ENCODE measurements at places on chromosomes 16 and 17.

DNA sequence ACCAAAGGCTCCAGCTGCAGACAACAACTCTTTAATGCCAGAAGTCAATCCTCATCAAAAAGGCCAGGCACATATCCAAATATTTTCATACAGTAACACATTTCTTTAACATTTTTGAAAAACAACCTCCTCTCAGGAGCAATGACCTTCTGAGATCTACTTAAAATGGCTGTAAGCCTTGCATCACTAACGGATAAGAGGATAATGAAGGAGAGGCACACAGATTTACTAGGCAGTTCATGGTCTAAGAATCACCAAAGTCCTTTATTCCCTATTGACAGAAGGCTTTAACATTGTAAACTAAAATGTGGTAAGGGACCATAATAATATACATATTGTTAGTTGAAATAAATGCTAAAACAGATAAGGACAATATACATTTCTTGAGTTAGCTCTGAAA, 114.7 kb downstream of the USP32 start:
- no peak for DNase-seq

DNA sequence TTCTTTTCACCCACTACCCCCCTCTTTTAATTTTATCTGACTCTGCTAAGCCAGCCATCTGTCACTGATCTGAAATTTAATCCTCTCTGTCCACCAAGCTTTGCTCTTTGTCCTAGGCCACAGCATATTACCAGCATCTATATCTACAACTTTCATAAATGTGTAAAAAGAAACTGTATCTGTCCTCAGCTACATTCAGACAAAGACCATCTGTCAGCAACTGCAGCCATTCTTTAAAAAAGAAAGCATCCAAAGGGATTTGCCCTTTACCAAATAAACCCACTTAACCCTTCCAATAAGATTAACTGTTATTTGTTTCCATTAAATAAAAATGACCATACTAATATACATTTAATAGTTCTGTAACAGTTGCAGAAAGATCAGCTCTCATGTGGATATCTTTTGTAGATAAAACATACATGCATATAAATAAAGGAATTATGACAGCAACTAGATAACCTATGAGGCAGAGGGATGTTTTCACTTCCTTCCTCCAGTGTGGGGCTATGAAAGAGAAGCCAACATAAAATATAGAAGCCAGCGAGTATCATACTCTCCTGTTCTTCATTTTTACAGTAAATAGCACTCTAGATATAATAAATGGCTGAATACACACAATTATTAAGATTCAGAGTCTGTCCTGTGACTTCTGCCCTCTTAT, 602.5 kb upstream of the SALL1 start:
- DNase-seq: no peak

DNA sequence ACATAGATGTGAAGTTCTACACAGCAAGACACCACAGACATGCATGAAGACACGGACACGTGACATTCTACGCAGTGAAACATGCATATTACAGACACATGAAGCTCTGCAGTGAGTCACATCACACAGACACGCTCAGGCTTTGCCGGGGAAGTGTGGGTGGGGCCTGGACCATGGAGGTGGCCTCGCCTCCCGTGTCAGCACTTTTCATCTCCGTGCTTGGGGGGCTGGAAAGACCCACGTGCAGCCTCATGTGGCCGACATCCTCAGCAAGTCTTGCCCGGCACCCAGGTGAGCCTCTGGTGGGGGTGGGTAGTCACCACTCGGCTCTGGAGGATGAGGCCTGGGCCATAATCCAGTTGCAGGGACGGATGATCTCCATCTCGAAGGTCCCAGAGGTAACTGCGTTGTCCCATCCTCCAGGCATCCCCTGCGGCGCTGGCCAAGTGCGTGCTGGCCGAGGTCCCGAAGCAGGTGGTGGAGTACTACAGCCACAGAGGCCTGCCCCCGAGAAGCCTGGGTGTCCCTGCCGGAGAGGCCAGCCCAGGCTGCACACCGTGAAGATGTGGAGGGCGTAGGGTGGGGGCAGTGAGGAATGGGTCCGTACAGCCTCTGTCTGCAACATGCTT, 17.3 kb upstream of the DPEP1 start:
- no peak for DNase-seq

DNA sequence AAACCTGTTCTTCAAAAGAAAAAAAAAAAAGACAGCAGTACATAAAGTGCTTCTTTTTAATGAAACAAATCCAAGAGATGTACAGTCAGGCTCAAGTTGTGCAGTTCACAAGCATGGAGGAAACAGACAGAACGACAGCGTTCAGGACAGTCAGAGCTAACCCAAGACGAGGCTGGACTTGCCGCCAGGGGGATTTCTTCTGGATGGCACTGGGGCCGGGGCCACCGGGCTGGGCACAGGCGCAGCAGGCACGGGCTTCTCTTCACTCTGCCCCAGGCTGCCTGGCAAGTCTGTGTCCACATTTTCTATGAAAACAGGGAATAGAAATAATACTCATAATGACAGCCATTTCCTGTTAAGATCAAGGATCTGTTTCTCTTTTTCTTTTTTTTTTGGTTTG, 4.4 kb upstream of the NT5C start:
- DNase-seq: no peak

GRCh38 chr16:31351942-31352325, 3.0 kb upstream of the ITGAX start:
- DNase-seq: no peak

DNA sequence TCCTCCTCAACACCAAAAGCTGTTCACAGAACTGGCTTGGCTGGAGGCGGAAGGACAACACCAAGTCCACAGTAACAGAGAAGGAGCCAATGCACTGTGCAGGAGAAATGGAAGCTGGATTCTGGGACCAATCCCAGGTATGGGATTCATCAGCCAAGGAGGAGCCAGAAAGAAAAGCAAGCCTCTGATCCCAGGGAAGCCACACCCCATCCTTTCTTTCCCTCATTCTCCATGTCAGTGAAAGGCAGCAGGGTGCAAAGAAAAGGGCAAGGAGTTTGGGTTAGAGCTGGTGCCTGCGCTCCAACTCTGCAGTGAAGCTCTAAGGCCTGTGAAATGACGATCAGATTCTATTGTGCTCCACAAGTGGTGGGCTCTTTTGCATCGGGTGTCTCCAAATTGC, 11.0 kb downstream of the DCAKD start:
- DNase-seq: no peak

DNA sequence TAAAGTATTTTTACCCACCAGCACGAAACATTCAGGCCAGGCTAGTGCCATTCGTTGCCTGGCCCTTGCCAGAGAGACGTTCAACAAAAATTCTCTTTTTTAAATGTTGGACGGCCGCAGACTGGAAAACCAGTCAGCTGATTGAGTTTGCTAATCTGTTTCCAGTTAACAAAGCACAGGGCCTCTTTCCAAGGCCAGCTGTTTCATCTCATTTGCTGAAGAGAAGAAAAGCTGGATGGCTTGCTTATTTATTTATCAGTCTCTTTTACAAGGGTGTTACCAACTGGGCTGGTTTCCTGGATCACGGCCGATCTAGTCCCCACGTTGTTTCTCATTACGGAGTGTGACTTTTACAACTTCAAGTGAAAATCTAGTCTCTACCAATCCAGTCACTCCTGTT, 418.7 kb upstream of the DYNLRB2 start:
- DNase-seq: no peak

DNA sequence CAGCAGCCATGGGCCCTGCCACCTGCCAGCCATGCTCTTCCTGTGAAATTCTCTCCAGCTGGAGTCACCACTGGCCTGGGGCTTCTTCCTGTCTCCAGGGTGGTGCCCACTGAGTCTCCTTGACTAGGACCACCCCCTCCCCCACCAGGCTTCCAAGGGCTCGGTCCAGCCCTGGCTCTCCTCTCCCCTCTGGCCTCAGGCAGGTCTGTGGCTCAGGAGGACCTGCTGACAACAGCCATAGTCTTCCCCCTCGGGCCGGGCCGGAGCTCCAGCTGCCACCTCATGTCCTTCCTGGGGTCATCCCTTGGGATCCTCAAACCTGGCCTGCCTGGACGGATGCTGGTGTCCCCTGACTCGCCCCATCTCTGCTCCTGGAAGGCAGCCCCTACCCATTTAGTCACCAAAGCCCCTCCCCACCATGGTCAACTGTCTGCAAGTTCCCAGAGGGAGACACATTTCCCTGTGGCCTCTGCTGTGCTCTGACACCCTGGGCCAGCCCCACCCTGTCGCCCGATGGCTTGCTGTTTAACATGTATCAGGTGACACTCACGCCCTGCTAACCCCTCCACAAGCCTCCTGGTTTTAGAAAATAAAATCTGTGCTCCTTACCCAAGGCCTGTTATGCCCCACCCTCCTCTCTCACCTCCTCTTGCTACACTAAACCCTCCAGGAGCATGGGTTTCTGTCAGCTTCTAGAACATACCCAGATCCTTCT, 186.2 kb downstream of the RBFOX3 start:
- DNase-seq: no peak

GRCh38 chr17:54948380-54948779, 20.1 kb downstream of the COX11 start:
- DNase-seq: no peak

DNA sequence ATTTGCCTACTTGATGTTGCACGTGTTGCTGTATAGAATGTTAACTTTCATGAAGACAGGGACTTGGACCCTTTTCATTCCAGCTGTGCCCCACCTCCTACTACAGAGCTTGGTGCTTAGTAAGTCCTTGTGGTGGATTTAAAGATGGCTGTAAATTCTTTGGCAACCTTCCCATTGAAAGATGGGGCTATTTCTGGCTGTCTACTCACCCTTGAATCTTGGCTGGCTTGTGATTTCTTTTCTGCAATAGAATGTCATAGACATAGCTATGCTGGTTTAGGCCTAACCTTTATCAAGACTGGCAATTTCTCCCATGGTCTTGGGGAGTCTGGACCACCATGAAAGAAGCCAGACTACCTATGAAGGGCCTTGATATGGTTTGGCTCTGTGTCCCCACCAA, 59.0 kb downstream of the ACSM2A start:
- no peak for DNase-seq

- DNase-seq: no peak
Observed at GRCh38 chr16:84729716-84730320, 30.0 kb downstream of the USP10 start.

DNA sequence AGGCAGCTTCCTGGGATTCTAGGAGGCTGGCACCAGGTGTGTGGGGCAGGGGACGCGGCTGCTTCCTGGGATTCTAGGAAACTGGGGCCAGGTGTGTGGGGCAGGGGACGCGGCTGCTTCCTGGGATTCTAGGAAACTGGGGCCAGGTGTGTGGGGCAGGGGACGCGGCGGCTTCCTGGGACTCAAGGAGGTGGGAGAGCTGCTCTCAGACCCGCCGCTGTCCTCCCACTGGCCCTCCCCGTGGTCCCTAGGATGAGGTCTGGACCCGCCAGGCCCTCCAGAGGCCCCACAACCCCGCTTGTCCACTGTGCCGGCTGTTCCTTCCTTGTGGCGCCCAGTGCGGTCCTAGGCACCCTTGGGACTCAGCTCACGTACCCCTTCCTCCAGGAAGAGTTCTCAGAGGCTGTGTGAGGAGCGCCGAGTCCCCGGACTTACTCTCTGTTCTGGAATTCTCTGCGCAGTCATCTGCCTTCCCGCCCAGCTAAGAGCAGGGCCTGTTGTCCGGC, 565 bp downstream of the DPEP1 start:
- DNase-seq: no peak

DNA sequence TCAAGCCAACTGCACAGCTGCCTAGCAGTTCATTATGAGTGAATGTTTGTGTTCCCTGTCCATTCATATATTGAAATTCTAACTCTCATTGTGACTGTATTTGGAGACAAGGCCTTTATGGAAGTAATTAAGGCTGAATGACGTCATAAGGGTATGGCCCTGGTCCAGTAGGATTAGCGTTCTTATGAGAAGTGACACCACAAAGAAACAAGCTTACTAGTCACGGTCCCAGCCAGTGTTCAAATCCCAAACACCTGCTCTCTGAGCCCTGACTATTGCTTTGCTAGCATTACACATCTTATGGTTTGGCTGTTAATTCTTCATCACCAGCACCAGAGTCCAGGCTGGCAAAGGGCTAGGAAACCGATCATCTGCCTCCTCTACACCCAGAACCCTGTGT, 2.2 kb downstream of the ZNF668 start:
- DNase-seq: no peak

DNA sequence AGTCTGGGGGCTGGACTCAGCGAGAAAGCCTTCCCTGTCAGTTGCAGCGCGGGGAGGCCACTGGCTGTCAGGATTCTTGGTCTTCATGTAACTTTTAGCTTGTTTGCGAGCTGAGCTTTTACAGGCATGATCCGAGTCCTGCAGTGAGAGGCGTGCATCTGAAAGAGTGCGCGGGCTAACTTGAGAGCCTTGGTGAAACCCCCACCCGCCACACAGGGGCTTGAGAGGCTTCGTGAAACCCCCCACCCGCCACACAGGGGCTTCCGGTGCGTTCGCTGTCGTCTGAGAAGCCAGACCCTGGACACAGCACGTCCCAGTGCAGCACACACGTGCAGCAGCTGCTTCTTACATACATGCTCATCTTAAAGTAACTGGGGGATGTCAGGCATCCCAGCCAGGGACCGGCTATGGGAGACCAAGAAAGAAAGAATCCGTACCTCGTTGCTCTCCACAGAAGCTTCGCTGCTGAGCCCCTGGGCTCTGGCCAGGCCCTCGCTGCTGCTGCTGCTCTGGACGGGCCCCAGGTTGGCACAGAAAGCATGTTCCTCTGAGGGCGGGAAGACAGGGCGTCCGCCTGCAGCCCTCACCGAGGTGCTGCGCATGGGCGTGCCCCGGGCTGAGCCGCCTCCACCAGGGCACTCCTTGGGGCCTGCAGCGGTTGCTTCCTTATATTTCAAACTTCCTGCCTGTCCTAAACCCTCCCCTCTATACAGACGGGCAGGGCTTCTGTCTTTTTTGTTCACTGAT, 7.8 kb downstream of the NUDT16L1 start:
- DNase-seq: no peak

GRCh38 chr17:10751563-10751962, 21.7 kb upstream of the TMEM220 start:
- no peak for DNase-seq

DNA sequence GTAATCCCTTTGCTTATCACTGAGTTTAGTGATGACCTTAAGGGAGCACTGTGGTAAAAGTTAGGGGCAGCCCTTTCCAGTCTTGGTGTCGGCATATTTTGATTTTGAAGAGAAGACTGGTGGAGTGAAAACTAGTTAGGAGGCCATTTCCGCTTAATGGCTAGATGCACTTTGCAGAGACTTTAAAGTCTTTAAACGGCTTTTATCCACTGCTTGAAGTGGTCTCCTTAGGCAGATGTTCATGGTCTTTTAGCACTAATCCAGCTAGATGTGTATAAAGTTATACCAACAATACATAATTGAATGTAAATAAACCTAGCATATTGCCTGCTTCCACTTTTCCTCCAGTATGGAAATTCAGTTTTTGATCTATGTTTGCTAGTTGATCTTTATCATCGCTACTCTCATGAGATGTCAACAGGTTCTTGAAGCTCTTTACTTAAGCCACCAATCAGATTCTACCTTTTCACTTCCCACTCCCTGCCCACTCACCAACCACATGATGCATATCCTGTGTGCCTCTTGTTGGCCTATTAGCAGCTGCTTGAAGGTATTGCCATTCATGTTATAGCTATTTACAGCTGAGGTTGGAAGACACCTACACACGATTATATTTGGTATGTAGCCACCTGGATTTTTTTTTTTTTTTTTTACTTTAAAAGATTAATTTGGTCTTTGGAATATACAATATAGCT, 132.0 kb downstream of the NLK start:
- DNase-seq: no peak

GRCh38 chr16:79347277-79347676, 253.3 kb downstream of the MAF start:
- DNase-seq: no peak
